Stimulated activated CD8-positive, alpha-beta memory T cell treated with anti-CD3 and anti-CD28 coated beads, Interleukin-4, amount 100 ng/mL, for 48 hours (primary cell): ENCODE measurements at places on chromosomes 2 and 18.

- no peak for DNase-seq
Measured at GRCh38 chr2:227853765-227854271, 17.6 kb upstream of the DAW1 start.

- no peak for DNase-seq
Measured at GRCh38 chr2:222982010-222982908, 69.7 kb upstream of the KCNE4 start.

GRCh38 chr2:155815275-155815674 is 517.2 kb downstream of the NR4A2 start:
- DNase-seq: no peak

GRCh38 chr2:46079985-46080560 is 217.1 kb upstream of the EPAS1 start:
- no peak for DNase-seq

DNA sequence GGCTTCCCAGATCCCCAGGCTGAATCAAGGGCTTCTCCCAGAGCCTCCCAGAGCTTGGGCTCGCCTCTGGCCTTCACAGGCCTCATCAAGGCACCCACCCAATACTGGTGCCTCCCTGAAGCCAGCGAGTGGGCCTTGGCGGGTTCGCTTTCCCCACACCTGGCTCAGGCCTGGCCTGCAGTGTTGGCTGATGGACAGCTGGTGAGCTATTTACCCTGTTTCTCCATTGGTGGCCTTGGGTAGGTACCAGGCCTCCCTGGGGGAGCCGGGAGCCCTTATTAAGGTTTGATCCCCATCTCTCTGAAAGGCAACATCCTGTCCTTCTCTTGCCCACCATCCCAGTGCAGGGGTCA is 18.2 kb upstream of the DUSP2 start:
- DNase-seq: no peak
